Fibroblast of the aortic adventitia (primary cell): ENCODE measurements at places on chromosomes 4 and X. TPM values are rescaled to one million over a fixed set of nuclear protein-coding genes. Genes with fewer than 3 reads are reported as not detected.

The USP51 gene
- 2.2 and 3.8 TPM in 2 replicates for total RNA-seq

The SLBP gene
- total RNA-seq, result 48.2 and 89.1 TPM in 2 replicates

The AWAT2 gene
- under 0.01 TPM in 1 of 2 replicates, not detected in the other for total RNA-seq

The GLRA2 gene
- total RNA-seq, result not detected in 2 replicates

The MAP7D3 gene
- 18.6 and 23.1 TPM in 2 replicates for total RNA-seq

The RGN gene
- total RNA-seq, result 2.4 and 7.0 TPM in 2 replicates
